ENCODE measurements at places on chromosomes 6 and 20. TPM values are rescaled to one million over a fixed set of nuclear protein-coding genes. Genes with fewer than 3 reads are reported as not detected.

DNA sequence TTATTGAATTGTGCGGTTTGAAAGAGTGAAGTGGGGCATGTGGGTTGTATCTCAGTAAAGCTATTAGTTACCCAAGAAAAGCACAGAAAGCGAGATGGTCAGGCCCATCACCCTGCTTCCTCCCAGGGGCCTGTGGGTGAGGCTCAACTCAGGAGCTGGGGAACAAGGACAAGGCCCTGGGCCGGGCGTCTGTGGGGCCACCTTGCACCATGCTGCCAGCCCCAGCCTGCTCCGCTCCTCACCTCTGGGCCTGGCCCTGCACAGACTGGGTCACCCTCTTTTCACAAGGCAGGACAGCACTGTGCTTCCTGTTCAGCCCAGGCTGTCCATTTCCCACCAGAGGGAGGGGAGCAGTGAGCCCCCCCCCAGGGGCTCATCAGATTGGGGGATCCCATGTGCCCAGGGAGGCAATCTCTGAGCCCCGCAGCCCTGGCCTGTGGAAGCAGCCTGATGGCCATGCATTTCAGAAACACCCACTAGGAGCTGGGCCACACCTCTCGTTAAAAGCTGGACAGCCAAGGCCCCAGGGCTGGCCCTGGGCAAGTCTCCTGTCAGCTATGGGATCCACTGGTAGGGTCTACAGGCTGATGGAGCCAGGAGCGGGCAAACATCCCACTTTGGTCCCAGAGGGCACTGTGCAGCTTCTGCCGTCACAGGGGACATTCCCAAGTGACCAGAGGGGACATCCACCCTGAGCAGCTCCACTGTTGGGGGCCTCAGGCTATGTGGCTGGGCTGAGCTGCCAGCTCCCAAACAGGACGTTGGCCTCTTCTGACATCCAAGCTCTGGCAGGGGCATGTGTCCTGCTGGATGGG is 55.9 kb downstream of the YTHDF1 start:
- no peak for DNase-seq

The CEP162 gene
- 7.9 TPM for total RNA-seq

DNA sequence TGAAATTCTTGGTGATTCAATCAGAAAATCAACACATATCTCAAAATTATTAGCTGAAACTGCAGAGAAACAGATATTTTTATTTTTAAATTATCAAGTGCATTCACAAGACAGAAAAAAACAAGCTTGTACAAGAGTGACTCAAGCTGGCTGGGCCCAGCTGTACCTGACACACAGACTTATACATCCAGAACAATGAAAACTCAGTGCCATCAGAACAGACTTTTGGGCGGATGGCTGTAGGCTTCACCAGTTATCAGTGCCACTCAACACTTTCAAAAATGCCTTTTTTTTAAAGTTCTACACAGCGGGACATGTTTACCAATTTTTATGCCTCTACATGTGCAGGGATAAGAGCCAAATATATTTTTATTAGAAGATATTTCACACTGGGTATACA is 102.8 kb downstream of the MYB start:
- no peak for DNase-seq

The CYP39A1 gene
- not detected for total RNA-seq

The CLVS2 gene
- total RNA-seq, result not detected

DNA sequence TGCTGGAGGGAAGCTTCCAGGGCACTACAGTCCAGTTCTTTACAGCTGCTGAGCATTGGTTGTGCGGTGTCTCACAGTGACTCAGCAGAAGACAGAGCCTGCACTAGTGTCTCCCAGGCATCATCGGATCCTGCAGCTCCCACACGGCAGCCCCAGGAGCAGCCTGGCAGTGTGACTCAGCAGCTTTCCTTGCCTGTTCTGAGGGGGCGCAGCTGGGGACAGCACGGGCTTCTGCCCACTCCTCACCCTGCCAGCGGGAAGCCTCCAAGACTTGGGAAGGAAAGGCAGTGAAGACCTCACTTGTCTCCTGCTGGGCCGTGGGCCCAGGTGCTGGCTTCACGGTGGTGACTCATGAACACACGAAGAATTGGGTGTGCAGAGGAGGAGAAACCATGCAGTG is 165.4 kb downstream of the SYNDIG1 start:
- DNase-seq, result no peak

The ARFGAP1 gene
- total RNA-seq, result 72.4 TPM

The CNR1 gene
- 4.4 TPM for total RNA-seq

The PSORS1C2 gene
- not detected for total RNA-seq

DNA sequence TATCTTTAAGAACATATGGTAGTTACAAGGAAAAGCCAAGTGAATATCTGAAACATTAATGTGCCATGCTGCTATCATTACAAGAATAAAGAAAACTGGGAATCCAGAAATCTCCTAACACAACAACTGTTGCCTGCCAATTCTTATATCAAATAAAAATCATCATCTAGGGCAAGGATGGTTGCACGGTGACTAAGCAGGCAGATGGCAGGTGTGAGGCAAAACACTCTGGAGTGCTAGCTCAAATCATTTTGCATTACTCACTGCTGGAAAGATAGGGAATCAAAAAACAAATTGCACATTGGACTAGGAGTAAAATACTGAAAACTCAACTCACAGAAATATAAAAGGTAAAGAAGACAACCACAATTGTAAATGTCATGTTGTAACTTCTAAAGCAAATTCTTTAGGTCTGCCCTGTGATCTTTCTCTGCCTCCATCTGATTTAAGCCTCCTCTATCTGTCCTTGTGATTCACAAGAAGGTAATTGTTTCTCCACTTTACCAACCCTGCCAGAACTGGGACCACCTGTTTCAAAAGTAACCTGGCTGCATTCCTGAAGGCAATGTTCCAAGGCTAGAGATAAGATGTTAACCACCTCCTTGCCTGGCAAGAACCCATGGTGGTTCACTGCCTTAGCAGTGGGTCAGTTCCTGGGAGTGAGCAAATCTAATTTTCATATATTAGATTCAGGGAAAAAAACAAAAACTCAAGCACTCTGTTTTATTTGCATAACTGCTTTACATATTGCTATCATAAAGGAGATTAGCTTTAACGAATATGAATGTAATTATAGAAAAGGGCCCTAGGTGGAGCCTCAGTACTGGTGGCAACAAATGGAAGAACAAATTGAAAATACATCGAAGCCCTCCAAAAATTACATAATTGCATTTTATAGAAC is 33.1 kb upstream of the LCA5 start:
- no peak for DNase-seq

All from activated B cell treated with CpG ODN at 0.5 μM for 24 hours (primary cell).